ENCODE measurements at places on chromosomes 1 and 21. TPM values are rescaled to one million over a fixed set of nuclear protein-coding genes. Genes with fewer than 3 reads are reported as not detected.

Gene FMO5
- 2.7 TPM for total RNA-seq

Gene RBM11
- under 0.01 TPM for total RNA-seq

Gene UBXN10
- total RNA-seq, result under 0.01 TPM

Gene TMPRSS15
- not detected for total RNA-seq

Gene OR14K1
- 0.36 TPM for total RNA-seq

Gene PBX1
- total RNA-seq, result 10.1 TPM

Gene CFHR5
- not detected for total RNA-seq

Gene ADAMTSL4
- 3.2 TPM for total RNA-seq

Gene GJA5
- total RNA-seq, result not detected

Gene SETD4
- 15.9 TPM for total RNA-seq

Gene LHX8
- not detected for total RNA-seq

Gene MUTYH
- total RNA-seq, result 14.1 TPM

Gene KRTAP6-1
- not detected for total RNA-seq

Gene SYPL2
- total RNA-seq, result 1.8 TPM

Gene RUNX3
- 1.8 TPM for total RNA-seq

Gene ASPM
- 5.1 TPM for total RNA-seq

Gene AZIN2
- total RNA-seq, result 18.8 TPM

Gene PDZK1
- 0.29 TPM for total RNA-seq

Gene TSTD1
- total RNA-seq, result 1.8 TPM

Gene MAP10
- total RNA-seq, result 2.7 TPM

Gene OR2T29
- not detected for total RNA-seq

Gene RNU1-4
- total RNA-seq, result under 0.01 TPM

Gene IQCC
- total RNA-seq, result 1.8 TPM

Gene SLC1A7
- under 0.01 TPM for total RNA-seq

Gene NEK2
- total RNA-seq, result 2.4 TPM

Gene TTLL10
- total RNA-seq, result not detected

Gene FABP3
- 38.0 TPM for total RNA-seq

Gene C1orf122
- 12.1 TPM for total RNA-seq

Gene SLC2A5
- 22.4 TPM for total RNA-seq

Gene SLFNL1
- 0.72 TPM for total RNA-seq

Gene PPIAL4G
- total RNA-seq, result not detected

Gene AK4
- total RNA-seq, result 18.3 TPM

Gene OR2M3
- total RNA-seq, result not detected

Gene NLRP3
- total RNA-seq, result 0.36 TPM

Gene PRAMEF17
- total RNA-seq, result not detected

Gene BRWD1
- total RNA-seq, result 71.9 TPM

Gene PPIH
- total RNA-seq, result 17.4 TPM

Gene LRRC8B
- 1.4 TPM for total RNA-seq

Gene PCSK9
- 6.5 TPM for total RNA-seq

Gene RNU5D-1
- total RNA-seq, result not detected

Gene TACSTD2
- 0.29 TPM for total RNA-seq

Gene MAEL
- not detected for total RNA-seq

Gene RNF187
- 46.0 TPM for total RNA-seq

Gene ADORA3
- total RNA-seq, result not detected

Gene LAMC2
- total RNA-seq, result 3.3 TPM

Gene TRABD2B
- total RNA-seq, result under 0.01 TPM

Gene LORICRIN
- not detected for total RNA-seq

Gene ASTN1
- total RNA-seq, result under 0.01 TPM

Gene FCGR1A
- not detected for total RNA-seq

Gene FAM3B
- not detected for total RNA-seq

Gene SLC44A3
- total RNA-seq, result 7.1 TPM

Gene VAMP3
- total RNA-seq, result 101 TPM

Gene STPG1
- total RNA-seq, result 7.4 TPM

Data from osteoblast (primary cell).